ENCODE measurements at places on chromosomes 7 and 10.

DNA sequence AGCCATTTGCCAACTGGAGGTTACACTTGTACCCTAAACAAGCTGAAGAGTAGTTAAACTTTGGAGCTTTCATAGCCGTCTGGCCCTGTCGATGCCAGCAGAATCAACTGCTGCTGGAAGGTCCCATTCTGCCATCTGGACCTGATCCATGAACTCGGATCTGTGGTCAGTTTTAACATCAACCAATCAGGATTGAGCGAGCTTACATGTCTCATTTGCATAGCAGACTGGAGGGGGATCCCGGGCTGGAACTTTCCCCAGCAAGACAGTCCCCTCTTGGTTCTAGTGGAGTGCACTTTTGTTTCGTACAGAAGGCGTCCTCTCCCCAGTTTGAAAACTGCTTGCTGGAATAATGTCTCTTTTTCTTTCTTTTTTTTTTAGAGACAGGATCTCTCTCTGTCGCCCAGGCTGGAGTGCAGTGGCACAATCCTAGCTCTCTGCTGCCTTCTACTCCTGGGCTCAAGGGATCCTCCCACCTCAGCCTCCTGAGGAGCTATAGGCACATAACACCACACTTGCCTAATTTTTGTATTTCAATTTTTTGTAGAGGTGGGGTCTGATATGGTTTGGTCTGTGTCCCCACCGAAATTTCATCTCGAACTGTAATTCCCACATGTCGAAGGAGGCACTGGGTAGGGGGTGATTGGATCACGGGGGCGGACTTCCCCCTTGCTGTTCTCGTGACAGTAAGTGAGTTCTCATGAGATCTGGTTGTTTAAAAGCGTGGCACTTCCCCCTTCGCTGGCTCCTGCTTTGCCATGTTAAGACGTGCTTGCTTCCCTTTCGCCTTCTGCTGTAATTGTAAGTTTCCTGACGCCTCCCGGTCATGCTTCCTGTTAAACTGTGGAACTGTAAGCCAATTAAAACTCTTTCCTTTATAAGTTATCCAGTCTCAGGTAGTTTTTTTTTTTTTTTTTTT is 42.8 kb upstream of the SEPHS1 start:
- DNase-seq: peak; percentile 34

DNA sequence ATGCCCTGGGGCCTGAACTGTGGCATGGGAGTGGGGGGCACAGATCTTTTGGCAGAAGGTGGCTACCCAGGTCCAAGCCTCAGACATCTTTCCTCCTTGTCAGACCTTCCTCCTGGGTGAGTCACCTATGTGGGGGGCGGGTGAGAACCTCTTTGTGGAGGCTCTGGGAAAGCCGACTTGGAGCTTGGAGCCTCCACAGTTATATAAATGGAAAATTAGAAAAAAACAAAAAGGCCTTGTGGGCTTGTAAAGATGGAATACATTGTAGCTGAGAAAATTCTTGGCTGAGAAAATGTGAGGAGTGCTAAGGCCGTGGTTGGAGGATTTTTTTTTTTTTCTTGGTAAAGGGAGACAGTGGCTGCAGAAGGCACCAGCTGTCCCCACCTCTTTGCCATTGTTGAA is 292.5 kb downstream of the CCDC3 start:
- DNase-seq: no peak

DNA sequence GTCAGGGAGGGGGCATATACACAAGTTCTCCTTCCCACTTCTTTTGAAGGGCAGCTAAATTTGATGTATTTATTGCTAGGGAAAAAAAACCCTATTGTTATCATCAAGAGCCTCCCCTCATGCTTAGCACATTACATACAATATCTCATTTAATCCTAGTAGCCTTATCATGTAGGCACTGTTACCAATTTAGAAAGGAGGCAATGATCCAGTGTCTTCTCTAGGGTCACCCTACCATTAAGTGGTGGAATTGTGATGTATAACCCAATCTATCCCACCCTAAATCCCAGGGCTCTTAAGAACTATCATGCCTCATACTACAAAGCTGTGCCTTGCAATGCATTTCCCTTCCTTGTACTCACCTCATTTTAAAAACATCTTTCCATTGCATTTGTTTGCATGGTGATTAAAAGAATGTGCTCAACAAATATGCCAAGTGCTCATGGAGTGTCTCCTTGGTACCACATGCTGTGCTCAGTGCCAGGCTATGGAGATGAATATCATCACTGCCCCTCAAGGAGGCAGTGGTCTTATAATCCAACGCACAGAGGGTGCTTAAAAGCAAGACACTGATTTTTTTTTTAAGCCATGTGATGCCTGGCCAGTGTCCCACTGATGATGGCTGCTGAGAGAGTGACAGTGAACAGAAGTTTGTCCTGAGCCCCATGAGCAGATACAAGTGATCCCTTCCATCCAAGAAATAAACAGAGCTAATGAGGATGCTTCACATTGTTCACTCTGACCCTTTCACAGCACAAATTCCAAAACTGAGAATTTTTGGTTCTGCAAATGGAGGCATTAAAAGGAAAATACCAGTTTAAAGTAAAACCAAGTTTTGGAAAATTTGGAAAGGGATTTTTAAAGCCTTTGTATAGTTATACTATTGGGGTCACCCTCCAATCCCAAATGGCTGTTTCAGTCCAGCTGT is 98.2 kb downstream of the SORBS1 start:
- DNase-seq: no peak

GRCh38 chr7:8783229-8783628 is 349.8 kb downstream of the NXPH1 start:
- DNase-seq: no peak

DNA sequence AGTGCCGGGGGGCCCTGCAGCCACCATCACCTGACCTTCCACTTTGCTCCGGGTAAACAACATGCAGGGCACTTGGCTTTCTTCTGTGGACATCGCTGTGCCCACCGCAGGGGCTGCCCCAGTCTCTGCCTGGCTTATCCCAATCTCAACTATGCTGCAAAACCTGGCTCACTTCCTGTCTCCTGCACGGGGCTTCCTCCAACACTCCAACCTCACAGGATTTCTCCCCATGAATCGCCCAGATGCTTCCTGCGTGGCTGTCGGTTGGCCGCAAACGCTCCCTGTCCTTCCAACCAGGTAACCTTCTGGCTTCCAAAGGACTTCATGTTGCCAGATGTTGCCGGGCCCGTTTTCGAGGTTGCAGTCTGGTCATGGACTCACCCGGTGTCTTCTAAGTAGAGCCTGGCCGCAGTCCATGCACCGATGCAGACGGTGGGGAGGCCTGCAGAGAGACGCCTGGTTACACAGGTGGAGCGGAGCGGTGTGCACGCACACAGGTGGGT is 109.0 kb downstream of the VIPR2 start:
- no peak for DNase-seq
